ENCODE measurements at places on chromosomes 1 and 21. TPM values are rescaled to one million over a fixed set of nuclear protein-coding genes. Genes with fewer than 3 reads are reported as not detected.
A peak's percentile ranks its signal among the peaks of the same experiment; 100 is the strongest.

The CNR2 gene
- polyA plus RNA-seq = 0.08 TPM

The TAL1 gene
- polyA plus RNA-seq = 4.4 TPM

The DNAJB4 gene
- 50.9 TPM for polyA plus RNA-seq

The MSH4 gene
- 0.60 TPM for polyA plus RNA-seq

The PRRX1 gene
- 1.4 TPM for polyA plus RNA-seq

The PGLYRP4 gene
- polyA plus RNA-seq = not detected

The NUAK2 gene
- polyA plus RNA-seq = 9.3 TPM

The PEAR1 gene
- 21.1 TPM for polyA plus RNA-seq

The DENND2C gene
- 5.4 TPM for polyA plus RNA-seq

- DNase-seq = no peak
Measured at GRCh38 chr1:17071794-17072193, 18.0 kb upstream of the SDHB start.

GRCh38 chr1:229319487-229319886 is 23.4 kb downstream of the CCSAP start:
- DNase-seq = no peak

GRCh38 chr1:28813931-28814465 is 2.0 kb downstream of the OPRD1 start:
- DNase-seq = no peak

DNA sequence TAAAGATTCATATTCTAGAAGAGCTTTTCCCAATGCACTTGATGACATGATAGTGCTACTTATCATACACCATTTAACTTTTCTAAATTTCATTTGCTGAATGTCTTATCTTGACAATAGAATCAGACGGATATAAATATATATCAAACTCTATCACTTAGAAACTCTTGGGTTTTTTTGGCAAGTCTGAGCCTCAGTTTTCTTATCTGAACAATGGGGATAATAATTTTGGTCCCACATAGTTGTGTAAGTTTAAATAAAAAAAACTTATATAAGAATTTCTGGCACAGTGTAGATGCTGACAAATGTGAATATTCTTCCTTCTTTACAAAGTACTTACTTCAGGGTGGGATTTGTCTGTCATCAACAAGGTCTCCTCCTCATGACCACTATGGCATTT is 21.5 kb upstream of the LEPR start:
- DNase-seq = no peak

DNA sequence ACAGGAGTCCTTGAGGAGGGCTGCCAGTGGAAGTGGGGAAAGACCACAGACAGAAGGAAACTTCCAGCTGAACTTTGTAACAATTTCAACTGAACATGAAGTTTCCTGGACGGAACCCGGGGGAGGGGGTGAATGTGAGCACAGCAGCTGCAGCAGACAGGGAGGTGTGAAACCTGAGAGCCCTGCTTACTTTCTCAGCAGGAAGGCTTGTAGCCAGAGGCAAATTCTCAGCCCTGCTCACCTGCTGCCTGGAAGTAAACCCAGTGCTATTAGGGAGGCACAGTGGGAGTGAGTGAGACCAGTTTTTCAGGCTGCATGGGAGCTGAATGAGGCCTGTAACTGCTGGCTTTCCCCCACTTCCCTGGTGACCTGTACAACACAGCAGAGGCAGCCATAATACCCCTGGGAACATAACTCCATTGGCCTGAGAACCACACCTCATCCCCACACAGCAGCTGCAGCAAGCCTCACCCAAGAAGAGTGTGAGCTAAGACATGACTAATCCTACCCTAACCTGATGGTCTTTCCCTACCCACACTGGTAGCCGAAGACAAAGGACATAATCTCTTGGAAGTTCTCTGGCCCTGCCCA is 9.6 kb upstream of the SPRR2F start:
- DNase-seq = peak; percentile 70

DNA sequence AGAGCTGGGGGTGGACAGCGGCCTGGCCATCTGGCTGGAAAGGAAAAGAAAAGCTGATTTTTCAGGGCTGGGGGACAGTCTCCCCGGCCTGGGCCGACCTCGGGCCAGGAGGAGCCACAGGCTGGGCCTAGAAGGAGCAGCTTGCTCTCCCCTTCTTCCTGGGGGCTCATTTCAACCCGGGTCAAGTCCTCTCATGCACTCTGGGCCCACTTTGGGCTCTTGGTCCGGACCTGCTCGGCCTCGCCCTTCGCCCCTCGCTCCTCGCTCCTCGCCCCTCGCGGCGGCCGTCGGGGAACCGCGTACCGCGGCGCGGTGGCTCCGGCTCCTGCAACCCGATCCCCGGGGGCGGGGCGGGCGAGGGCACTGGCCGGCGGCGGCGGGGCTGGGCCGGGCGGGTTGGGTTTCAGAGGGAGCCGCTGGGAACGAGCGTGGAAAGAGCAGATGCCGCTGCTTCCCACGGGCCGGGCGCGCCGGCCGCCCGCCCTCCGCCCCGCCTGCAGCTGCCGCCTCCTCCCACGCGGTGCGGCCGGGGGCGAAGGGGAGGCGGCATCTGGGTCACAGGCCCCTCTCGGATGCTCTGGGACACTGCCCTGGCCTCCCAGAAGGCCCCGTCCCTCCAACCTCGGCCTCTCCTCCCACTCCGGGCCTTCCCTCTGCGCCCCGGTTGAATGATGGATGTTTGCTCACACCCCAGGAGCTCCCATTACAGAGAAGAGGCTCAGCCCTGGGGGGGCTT is 6.6 kb downstream of the HEYL start:
- DNase-seq = peak; percentile 71

DNA sequence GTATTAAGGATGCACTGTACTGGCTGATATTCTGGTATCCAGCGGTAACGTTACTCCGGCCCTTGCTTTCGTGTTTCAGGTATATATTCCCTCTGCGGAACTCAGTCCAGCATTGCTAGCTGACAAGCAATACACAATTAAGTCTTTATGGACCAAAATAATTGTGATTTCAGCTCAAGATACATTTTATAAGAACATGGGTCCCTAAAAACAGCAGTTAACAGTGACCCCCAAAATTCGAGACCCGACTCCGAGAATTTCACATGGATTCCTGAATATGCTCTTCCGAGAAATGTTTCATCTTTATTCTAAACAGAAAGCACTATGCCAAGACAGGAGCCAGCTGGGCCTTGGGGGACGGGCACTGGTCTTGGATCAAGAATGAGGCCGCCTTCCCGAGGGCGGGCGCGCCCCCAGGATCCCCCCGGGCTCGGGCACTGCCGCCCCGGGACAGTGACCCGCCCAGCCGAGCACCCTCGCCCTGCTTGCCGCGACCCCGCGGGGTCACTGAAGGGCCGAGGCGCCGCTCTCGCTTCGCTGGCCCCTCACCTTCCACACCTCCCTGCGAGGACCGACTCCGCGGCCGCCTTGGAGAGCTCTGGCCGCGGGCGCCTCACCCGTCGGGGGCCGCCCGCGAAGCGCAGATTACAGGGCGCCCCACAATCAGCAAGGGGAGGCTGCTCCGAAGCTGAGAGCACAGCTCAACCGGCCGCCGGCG is 610 bp downstream of the SCYL3 start:
- DNase-seq = peak; percentile 41

DNA sequence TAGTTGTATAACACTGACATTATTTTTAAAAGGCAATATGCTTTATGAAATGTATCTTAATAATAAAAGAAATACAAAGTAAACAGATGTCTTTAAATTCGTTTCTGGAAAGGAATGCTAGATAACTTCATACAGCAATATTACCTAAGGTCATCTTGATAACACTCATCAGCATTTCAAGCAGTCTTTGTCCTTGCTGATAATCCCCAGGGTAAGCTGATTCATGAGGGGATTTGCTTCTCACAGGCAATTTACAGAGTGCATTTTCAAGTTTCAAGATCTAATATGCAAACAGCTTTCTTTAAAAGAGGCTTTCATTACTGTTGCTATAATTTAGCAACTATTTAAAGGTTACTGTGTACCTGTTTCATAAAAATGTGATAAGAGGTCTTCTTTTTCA is 75.2 kb upstream of the NEK2 start:
- no peak for DNase-seq

DNA sequence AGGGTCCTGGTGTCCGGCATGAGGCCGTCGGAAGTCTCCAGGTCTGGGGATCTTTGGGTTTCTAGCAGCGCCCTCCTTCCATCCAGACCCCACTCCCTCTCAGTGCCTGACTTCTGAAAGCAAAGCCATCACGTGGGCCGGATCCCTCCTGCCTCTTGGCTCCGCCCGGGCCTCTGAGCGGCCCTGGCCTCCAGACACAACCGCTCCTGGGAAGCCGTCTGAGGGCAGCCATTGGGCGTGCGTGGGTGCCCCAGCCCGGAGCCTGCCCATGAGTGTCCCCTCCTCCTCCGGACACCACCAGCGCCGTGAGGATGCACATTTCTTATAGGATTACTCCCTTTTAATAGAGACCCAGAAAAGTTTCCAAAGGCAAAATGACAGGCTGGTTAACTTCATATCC is 137.0 kb upstream of the ARHGEF16 start:
- no peak for DNase-seq
